ENCODE measurements at places on chromosomes 5 and 9.

- no peak for DNase-seq
Measured at GRCh38 chr5:69284203-69284602, 48.4 kb downstream of the CCDC125 start.

GRCh38 chr9:73050065-73050816, 97.4 kb upstream of the ALDH1A1 start:
- DNase-seq, result no peak

DNA sequence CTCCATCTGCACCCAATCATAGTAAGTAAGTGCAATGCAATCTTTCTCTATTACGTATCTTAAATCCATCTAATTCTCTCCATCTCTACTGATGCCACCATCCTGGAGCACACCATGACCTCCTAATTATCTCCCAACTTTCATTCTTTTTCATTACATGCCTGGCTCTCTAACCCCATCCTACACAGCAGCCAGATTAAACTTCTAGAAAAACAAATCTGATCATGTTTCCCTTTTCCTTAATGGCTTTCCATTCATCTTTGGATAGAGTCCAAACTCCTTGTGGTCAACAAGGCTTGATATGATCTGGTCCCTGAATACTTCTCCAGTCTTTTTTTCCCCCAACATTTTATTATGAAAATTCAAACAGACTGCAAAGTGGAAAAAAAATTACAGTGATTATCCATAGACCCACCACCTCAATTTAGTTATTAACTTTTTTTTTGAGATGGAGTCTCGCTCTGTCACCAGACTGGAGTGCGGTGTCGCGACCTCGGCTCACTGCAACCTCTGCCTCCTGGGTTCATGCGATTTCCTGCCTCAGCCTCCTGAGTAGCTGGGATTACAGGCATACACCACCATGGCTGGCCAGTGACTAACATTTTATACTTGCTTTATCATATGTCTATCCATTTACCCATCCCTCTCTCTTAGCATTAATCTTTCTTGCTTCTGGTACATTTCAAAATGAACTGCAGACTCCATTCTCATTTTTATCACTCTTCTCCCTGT, 5.2 kb downstream of the PPP2R2B start:
- no peak for DNase-seq

DNA sequence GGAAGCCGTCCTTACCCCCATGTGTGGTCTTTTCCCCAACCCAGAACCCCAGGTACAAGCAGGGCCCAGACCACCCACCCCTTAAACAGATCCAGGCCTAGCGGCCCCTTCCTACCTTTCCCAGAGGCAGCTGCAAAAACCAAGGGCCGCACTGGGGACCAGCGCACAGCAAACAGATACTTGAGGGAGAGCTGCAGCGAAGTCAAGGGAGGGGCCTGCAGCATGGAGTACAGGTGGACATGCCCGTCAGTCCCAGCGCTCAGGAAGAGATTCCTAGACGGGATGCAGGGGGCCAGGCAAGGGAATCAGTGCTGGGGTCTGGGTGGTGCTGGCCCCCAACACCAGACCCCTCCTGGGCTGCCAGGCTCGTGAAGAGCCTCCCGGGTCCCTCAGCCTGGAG, 22.5 kb downstream of the DYNC2I2 start:
- DNase-seq, result no peak

DNA sequence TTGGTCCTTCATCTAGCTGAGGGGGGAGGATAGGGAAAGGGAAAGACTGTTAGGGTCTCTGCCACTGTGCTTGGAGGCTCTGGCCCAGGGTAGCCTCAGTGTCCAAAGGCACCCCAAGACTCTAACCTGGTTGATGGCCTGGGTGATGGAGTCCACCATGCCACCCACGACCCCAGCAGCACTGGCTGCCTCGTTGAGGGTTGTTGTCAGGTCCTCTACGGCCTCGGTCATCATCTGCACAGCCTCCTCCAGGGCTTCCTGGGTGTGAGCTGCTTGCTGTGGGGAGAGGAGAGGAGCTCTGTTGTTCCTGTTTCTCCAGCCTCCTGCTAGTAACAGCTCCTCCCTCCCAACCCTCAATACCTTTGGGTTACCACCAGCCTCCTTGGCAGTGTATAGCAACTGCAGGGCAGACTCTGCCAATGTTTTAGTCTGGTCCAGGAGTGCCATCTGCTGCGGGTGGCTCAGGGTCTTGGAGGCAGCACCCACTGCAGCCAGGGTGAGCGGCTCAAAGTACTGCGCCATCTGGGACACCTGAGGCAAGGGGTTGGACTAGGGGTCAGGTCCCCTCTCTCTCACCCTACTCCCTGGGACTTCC, 16.2 kb upstream of the TPM2 start:
- no peak for DNase-seq

GRCh38 chr9:108800632-108801099, 55.1 kb downstream of the ACTL7B start:
- DNase-seq, result no peak

DNA sequence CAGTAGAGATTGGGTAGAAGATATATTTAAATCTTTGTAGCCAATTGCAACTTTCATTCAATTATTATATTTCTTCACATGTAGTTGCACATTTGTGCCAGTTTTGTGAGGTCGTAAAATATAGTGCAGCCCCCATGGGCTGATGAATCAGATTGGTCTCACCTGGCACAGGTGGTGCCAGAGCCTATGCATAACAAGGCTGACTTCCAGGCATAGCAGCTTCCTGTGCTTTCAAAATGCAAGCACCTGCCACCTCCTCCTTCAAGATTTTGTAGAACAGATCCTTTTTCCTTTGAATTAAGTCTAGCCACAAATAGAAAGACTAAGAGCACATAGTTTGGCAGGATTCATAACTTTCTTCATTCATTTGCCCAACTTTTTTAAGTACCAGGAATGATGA, 87.1 kb downstream of the STARD4 start:
- no peak for DNase-seq

GRCh38 chr9:134175808-134176598, 11.6 kb upstream of the RNU6ATAC start:
- no peak for DNase-seq

- no peak for DNase-seq
Measured at GRCh38 chr5:133366438-133366837, 245.9 kb downstream of the FSTL4 start.

GRCh38 chr5:75608870-75609269, 2.4 kb upstream of the ANKDD1B start:
- DNase-seq, result no peak

- no peak for DNase-seq
Measured at GRCh38 chr5:121698690-121699089, 153.0 kb upstream of the FTMT start.

- DNase-seq, result no peak
Measured at GRCh38 chr5:142317173-142317572, 7.6 kb downstream of the SPRY4 start.

DNA sequence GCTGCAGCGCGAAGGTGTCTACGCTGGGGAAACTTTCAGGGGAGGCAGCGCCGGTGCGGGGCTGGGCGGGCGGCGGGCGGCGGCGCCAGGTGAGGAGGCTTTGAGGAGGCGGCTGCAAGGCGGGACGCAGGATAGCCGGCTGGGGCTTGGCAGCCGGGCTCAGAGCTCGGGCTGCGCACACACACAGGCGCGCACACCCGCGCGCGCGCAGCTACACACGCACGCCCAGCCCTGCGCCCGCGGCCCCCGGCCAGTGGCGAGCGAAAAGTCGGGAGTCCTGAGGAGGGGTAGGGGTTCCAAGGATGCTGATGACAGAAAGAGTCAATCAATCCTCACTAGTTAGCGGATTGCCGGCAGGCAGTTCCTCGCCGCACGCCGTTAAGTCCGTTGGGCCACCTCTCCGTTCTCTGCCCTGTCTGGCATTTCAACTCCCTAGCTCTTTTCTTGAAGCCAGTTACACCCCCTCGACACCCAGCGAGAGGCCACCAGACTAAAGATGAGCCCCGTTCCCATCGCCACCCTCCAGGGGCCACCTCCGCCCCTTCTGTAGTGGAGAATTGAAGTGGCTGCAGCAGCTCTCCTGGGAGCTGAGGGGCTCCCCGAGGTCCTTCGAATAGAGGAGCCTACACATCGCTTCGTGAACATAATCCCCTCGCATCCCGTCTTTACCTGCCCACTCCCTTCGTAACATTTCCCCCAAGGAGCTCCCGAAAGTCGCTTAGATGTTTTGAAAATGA, 1640.3 kb upstream of the C9orf72 start:
- DNase-seq, result peak; percentile 35

- no peak for DNase-seq
Measured at GRCh38 chr5:110969502-110969901, 102.0 kb upstream of the TSLP start.

DNA sequence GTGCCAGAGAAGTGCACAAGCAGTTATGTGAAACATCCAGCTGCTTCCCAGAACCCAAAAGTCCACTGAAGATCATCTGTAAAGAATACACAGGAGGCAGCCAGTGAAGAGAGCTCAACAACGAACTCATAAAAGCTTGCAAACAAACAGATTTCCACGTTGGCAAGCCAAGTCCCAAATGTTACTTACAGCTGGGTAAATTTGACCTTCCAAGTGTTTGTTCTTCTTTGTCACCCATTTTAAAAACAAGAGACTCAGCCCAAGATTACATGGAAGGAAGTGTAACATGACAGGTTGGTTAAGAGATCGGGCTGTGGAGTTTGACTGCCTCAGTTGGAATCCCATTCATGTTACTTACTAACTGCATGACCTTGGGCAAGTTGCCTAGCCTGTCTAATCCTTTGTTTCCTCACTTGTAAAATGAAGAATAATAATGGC, 174.9 kb upstream of the PAPPA start:
- no peak for DNase-seq

DNA sequence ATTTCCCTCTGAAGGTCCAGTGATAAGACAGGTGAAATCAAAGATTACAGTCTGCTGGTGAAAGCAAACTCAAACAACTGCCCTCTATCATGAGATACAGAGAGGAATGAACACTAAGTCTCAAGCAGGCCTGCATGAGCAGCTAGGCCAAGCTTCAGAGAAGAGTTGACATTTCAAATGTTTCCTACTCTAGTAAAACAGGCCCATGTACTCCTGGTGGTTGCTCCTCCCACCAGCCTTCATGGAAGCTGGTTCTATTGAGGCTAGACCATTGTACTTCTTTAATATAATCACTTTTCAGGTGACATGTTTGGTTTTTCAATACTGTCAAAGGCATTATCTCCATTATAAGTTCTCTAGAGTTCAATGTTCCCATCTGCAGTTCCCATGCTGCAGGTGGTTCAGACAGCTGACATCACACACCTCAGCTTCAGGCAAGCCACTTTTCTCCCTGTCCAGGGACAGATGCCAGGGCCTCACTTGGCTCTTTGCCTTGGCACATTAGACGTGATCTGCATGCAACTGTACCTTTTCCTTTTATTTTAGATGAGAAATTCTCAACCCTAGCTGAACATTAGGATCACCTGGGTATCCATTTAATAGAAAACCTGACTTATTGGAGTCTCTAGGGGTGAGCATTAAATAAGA, 89.8 kb downstream of the PIK3R1 start:
- DNase-seq, result no peak

DNA sequence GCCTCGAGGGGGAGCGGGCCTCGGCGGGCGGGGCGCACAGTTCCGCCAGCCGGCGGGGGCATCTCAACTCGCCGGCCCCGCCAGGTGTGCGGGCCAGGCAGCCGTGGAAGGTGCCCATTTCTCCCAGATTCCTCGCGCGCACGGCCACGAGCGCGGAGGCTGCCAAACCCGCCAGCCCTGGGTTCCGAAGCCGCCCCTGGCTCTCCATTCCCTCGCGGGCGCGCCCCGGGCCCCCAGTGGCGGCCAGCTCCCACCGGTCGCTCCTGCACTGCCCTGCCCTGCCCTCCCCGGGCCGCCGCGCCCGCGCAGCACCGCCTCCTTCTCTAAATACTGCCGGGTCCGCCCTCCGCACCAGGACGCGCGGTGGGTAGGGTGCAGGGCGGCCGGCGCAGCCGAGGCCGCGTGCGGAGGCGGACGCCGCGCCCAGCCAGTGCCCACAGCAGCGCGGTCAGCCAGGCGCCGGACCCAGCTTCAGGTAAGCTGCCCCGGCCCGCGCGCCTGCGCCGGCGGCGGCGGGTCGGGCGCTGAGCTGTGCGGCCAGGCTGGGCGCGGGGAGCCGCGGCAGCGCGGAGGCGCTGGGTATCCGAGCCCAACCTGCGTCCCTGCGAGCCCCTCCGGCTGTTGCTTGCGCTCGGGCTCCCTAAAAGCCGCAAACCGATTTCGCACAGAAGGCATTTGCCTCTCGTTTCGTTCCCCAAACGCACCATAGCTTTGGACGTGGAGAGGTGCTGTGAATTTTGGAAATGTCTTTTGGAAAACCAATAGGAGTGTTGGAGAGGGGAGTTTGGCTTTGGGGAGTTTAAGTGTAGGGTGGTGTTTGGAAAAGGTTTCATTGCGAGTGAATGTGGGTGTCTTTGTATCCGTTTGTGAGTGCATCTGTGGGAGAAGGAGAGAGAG, at the start of gene TMEM171:
TMEM171 (plus strand) TSS at position 354 of the 897 bp plus-strand sequence. CDS start 2,799 bp downstream, outside the sequence.
- DNase-seq, result no peak

DNA sequence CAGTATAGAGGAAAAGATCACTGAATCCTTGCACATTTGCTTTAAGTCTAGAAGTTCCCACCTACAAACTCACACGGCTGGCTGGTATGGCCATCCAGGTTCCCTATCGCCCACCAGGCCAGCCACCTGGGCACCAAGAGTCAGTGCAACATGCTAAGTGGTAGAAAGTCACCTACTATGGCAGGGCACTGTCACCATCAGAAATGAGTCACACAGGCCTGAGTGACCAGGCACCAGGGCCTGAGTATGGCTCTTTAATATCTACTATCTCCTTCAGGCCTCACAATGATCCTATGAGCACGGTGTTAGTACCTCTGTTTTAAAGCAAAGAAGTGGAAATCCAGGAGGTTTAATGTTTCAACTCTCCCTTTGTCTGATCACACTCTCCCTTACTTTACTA, 156.2 kb downstream of the CDK5RAP2 start:
- DNase-seq, result no peak

- DNase-seq, result no peak
Measured at GRCh38 chr9:750249-750967, 91.1 kb upstream of the DMRT1 start.

GRCh38 chr5:2091921-2092320, 209.2 kb upstream of the IRX4 start:
- DNase-seq, result no peak

- no peak for DNase-seq
Measured at GRCh38 chr9:136122425-136123383, 4.0 kb upstream of the TMEM250 start.

DNA sequence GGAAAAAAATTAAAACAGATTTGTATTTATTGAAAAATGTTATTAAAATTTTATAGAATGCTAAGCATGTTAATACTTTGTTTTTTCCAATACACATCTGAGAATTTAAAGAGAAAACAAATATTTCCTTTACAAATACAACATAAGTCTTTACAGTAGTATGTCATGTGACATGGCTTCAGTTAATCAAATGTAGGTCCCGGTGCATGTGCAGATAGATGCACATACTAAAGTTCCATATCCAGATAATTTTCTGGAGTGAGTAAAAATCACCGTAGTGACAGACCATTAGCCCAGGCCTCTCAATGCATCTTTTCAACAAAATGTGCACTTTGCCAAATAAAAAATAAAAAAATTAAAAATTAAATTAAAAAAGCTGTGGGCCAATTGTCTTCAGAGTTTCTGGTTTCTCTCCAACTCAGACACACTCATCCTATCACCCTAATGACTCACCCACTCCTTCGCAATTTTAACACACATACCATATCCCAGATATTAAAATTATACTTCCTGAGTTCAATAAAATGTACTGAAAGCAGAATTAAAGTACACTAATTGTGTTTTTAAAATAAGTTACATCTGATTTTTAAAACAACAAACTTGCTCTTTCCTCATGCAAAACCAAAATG, 508.1 kb downstream of the NR2F1-AS1 start:
- no peak for DNase-seq

GRCh38 chr9:89505048-89505447, 7.1 kb upstream of the SEMA4D start:
- DNase-seq, result no peak

Measured in iPS DF 6.9 (cell line).